ENCODE measurements at places on chromosomes 3 and 15.

GRCh38 chr3:172070269-172070668, 30.9 kb downstream of the FNDC3B start:
- no peak for DNase-seq

DNA sequence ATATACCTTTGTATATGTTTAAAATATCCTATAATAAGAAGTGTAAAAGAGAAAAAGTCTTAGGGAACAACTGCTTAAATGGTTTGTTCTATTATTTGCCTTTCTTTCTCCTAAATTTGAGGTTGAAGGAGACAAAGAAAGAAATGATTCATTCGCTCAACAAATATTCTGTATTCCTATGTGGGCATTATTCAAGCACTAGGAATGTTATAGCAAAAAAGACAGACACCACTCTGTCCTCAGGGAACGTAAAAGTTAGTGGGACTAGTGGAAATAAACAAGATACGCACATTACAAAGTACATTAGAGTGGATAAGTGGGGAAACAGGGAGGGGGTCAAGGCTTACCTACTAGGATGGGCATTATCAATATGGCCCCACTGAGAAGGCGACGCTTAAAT, 332.2 kb downstream of the LPP start:
- no peak for DNase-seq

- no peak for DNase-seq
Measured at GRCh38 chr3:128382221-128382807, 84.4 kb downstream of the DNAJB8 start.

GRCh38 chr15:49619226-49619625, 1.4 kb downstream of the FAM227B start:
- DNase-seq = no peak

GRCh38 chr15:45126535-45127158, 3.0 kb downstream of the DUOXA1 start:
- no peak for DNase-seq

GRCh38 chr15:38623744-38624143, 59.1 kb upstream of the RASGRP1 start:
- no peak for DNase-seq

Measured in activated CD4-positive, alpha-beta T cell treated with anti-CD3 and anti-CD28 coated beads, Interleukin-2, amount 50 U/mL, for 16 hours (primary cell).